ENCODE measurements at places on chromosomes 2 and 18.

DNA sequence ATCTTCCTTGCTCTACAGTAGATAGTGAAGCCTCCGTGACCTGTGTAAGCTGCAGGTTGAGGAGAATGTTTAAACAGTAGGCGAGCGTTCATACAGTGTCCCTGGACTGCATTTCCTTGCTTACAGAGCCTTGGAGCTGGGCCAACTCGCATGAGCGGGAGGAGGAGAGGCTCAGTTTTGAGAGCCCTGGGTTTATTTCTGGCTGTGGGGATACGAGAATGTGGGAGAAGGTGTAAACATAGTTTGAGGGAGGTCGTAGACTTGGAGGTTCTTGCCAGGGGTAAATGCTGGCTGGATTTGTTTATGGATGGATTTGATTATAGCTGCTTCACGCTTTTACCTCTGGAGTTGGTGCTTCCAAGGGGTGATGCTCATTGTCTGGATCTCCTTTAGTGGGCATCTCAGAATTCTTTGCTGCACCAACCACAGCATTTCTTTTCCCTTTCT lies 20.8 kb downstream of the CRIM1 start:
- DNase-seq, result no peak

DNA sequence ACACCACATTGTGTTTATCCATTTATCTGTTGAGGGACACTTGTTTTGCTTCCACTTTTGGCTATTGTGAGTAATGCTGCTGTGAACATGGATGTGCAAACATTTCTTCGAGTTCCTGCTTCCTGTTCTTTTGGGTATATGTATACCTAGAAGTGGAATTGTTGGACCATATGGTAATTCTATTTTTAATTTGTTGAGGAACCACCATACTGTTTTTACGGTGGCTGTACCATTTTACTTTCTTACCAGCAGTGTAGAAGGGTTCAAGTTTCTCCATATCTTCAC lies 23.1 kb downstream of the ANXA4 start:
- no peak for DNase-seq

DNA sequence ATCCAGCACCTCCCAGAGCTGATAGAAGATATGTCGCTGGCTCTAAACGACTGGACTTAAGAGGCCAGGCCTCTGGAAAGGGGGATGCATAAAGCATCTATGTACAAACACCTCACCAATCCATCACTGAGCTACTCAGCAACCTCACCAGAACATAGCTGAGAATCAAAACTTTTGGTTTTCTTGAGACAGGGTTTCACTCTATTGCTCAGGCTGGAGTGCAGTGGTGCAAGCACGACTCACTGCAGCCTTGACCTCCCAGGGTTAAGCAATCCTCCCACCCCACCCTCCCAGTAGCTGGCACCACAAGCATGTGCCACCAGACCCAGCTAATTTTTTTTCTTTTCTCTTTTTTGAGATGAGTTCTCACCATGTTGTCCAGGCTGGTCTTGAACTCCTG lies 62.9 kb upstream of the MSH6 start:
- DNase-seq, result no peak

DNA sequence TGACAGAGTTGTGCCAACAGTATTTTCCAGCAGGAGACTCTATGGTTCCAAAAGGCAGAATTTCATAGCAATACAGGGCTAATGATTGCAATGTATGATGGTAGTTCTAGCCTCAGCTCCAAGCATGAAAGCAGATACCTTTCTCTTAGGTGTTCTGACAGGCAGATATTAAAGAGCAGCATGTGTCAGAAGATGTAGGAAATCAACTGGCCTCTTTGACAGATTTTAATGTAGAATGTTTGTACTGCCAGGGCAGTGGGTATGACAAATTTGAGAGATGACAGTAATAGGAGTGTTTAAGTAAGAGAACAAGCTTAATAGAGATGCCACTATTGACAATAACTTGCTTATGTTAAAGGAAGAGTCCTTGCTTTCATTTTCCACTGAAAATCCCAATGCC lies 21.5 kb upstream of the VWC2L start:
- DNase-seq, result no peak

GRCh38 chr18:2471523-2471922 lies 99.8 kb downstream of the METTL4 start:
- DNase-seq, result no peak

GRCh38 chr2:11254100-11254536 lies 90.3 kb downstream of the ROCK2 start:
- DNase-seq, result no peak

- DNase-seq, result no peak
Observed at GRCh38 chr2:167924556-167924955, 322.8 kb downstream of the STK39 start.

All from activated T-helper 1 cell treated with Interleukin-2 at 50 U/mL for 16 hours (primary cell).